Esophagus muscularis mucosa (tissue), 4 donors: ENCODE measurements at places on chromosomes 2 and 18. TPM values are rescaled to one million over a fixed set of nuclear protein-coding genes. Genes with fewer than 3 reads are reported as not detected.

The HJURP gene
- total RNA-seq, result 0.23 TPM

The MAPK4 gene
- 8.9 TPM for total RNA-seq

The AGAP1 gene
- 46.9 TPM for total RNA-seq

The CNTNAP5 gene
- not detected for total RNA-seq

The ADD2 gene
- total RNA-seq, result 7.0 TPM

The LRRC30 gene
- not detected for total RNA-seq

The GCG gene
- total RNA-seq, result not detected

The CDCA7 gene
- total RNA-seq, result 0.71 TPM

The ZC3H15 gene
- 70.2 TPM for total RNA-seq

The OSR1 gene
- total RNA-seq, result 50.3 TPM

The IL1RN gene
- 4.1 TPM for total RNA-seq

The TEX44 gene
- total RNA-seq, result not detected

The VSNL1 gene
- 4.6 TPM for total RNA-seq

The RAPGEF4 gene
- total RNA-seq, result 3.7 TPM

The SOX11 gene
- total RNA-seq, result 0.42 TPM

The IL1F10 gene
- total RNA-seq, result not detected

The FBXO15 gene
- total RNA-seq, result not detected

The SNTG2 gene
- 5.2 TPM for total RNA-seq

The ATP8B1 gene
- total RNA-seq, result 18.9 TPM

The DCC gene
- total RNA-seq, result 0.83 TPM

The GKN2 gene
- total RNA-seq, result not detected

The PROC gene
- not detected for total RNA-seq

The SERPINB4 gene
- total RNA-seq, result not detected

The CXCR1 gene
- total RNA-seq, result 0.13 TPM

The MRO gene
- 0.52 TPM for total RNA-seq

The FSIP2 gene
- total RNA-seq, result 0.50 TPM

The OR6B2 gene
- not detected for total RNA-seq

The NEB gene
- total RNA-seq, result 0.84 TPM

The MYO5B gene
- total RNA-seq, result 13.9 TPM

The POTEC gene
- not detected for total RNA-seq

The RGPD8 gene
- 15.8 TPM for total RNA-seq

The ACTR3 gene
- total RNA-seq, result 184 TPM

The BOLL gene
- total RNA-seq, result not detected

The ICOS gene
- total RNA-seq, result under 0.01 TPM

The SP140L gene
- 7.6 TPM for total RNA-seq

The MC4R gene
- total RNA-seq, result 2.5 TPM

The SLC4A5 gene
- total RNA-seq, result 1.6 TPM

The KCNG2 gene
- total RNA-seq, result not detected
